Stimulated activated CD8-positive, alpha-beta memory T cell treated with anti-CD3 and anti-CD28 coated beads, Interleukin-4, amount 100 ng/mL, for 1 hour (primary cell): ENCODE measurements at places on chromosomes 7 and 10.

DNA sequence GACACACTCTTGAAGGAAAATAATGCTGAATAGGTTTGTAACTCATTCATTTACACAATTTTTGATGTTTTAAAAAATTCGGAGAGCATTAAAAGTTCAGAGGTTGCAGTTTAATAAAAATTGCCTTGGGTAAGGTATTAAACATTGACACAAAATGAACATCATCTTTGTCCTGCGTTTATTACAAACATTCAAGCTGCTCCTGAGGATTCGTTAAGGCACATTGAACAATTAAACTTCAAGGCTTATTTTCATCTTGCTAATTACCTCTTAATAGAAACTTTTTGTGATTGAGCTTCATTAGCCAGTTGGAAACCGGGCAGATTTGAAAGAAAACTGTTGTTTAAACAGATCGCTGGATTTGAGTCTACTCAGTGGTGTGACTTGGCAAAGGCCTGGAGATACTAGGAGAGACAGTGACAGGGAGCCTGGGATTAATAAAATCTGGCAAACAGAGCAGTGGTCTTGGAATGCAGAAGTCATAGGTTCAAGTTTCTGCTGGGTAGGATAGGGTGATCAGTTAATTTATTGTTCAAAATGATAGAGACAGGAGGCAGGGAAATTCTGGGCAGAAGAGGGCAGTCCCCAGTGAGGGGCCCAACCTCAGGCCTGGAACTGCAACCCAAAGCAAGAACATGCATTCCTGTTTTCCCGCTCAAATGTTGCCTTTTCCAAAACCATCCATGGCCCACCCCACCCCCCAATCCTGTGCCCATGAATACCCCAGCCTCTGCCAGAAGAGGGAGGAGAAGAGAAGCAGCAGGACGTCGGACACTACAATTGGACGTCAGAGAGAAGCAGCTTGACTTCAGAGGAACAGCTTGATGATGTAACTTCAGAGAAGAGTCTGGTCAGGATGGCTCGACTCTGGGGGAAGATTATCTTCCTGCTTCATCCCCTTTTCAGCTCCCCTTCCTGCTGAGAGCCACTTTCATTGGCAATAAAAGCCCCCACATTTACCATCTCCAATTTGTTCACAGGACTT is 43.5 kb upstream of the SLC35G1 start:
- no peak for DNase-seq

GRCh38 chr7:16989811-16990413 is 108.1 kb upstream of the AGR3 start:
- no peak for DNase-seq

DNA sequence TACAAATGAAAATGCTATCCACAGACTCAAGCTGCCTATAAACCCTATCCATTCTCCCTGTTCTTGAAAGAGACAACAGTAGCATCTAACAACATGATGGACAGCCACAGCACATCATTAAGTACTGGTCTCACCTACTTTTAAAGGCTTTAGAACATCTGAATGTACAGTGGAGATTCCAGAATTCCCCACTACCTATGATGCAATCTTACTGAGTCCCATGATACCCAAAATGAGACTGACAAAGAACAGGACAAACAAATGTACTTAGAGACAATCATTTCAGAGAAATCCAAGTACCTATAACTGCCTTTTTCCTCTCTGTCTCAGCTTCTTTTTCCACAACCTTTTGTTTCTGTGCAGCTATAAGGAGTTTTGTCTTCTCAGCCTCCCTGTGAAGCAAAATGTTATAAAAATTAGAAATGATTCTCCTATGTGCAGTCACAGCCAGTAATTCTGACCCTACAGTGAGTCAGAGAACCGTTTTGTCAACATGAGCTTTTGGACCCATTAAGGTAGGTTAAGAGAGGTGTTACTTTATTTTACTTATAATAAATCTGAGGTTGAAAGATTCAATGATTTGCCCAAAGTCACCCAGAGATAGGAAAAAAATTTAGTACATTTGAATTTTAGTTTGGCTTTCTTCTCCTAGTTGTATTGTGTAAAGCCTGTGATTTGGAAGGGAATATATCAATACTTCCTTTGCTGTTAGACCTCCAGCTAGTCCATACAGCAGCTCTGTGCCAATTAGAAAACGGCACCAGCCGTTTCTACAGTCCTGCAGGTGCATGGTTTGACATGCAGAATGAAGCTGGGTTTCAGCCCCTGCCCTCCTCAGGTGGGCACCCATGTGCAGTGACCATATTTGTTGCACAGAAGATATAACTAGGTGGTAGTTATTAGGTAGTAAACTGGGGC is 21.9 kb downstream of the ERLIN1 start:
- DNase-seq = no peak

DNA sequence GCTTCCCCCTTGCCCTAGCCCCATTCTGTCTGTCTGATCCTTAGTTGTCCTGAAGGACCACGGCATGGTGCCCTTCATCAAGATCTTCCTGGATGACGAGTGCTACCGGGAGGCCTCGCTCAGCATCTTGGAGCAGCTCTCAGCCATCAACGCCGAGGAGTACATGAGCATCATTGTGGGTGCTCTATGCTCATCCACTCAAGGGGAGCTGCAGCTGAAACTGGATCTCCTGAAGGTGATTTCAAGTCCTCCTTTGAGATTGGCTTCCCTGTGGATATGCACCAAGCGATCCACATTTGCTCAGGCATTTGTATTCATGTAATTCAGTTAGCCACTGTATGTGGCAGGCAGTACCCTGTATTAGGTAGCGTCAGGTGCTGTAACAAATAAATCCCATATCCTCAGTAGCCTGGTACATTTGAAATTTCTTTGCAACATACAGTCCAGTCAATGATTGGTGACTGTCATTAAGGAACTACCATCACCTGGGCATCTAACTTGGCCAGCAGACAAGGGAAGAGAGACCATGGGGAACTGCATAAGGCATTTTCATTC is 51.2 kb downstream of the WDFY4 start:
- no peak for DNase-seq

- DNase-seq = no peak
These were observed 122.5 kb downstream of the HIPK2 start for GRCh38 chr7:139655305-139655704.

GRCh38 chr10:131779661-131780394 is 121.0 kb upstream of the PPP2R2D start:
- DNase-seq = no peak

DNA sequence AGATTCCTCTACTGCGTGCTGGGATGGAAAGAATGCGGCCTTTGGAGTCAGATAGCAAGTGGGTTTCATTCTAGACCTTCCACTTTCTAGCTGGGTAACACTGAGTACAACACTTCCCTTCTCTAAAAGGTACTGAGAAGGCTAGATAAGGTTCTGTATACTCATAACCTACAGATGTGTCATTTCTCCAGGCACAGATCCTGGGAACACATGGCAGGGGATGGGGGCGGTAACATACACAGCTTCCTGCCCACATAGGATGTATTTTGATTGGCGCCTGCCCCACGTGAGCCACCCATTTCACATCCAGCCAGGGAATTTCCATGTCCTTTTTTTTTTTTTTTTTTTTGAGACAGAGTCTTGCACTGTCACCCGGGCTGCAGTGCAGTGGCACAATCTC is 31.8 kb downstream of the KLRG2 start:
- DNase-seq = no peak

- no peak for DNase-seq
These were observed 513 bp downstream of the ODAD2 start for GRCh38 chr10:27998178-27998953.

DNA sequence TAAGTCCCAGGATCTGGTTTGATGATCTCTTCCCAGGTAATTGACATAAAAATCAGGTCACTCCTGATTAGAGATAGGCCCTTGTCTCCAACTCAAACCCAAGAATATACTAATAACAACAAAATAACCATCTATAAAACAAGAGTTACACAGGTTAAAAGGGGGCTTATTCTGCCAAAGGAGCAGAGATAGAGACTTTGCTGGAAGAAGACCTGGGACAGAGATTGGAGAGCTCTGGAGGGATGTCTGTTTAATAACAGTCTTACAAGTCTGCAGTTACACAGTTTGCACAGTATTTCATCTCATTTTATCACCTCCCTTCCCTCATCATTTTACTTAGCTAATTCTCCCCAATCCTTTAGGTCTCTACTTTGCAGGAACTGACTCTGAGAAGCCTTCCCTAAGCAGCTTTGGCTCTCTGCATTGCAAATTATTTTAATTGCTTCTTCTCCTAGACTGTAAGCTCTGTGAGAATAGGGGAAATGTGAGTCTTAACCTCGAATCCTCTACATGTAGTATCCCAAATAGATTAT is 3.7 kb upstream of the ZNF438 start:
- DNase-seq = no peak

GRCh38 chr10:31884386-31884785 is 44.2 kb downstream of the ARHGAP12 start:
- DNase-seq = no peak

DNA sequence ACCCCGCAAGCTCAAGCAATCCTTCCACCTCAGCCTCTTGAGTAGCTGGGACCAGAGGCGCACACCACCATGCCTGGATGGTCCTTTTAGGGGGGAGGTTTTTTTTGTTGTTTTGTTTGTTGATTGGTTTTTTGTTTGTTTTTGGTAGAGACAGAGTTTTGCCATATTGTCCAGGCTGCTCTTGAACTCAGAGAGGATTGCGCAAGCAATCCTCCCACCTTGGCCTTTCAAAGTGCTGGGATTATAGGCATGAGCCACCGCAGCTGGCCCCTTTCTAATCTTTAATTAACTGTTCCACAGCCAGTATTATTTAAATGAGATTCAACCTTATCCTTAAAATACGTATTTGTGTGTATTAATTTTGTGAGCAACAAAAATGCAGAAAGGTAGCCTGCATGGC is 65.8 kb downstream of the SLC13A1 start:
- no peak for DNase-seq

GRCh38 chr7:97015279-97015678 is 9.4 kb downstream of the DLX5 start:
- no peak for DNase-seq

- no peak for DNase-seq
These were observed 247.3 kb downstream of the PARD3 start for GRCh38 chr10:34567659-34568253.

DNA sequence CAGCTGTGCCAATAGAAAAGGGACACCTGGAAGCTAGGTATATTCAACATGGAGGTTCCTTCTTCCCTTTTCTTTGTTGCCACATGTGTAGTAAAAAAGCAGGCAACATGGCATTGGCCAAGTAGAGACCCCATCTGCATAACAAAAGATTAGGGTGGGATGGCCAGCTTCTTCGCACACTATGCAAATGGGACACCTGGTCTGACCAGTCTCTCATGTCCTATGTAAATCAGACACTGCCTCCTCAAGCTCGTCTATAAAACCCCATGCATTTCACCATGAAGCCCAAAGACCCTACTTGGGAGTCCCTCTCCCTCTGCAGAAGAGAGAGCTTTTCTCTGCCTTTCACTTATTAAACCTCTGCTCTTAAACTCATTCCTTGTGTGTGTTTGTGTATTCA is 53.9 kb downstream of the MYL10 start:
- no peak for DNase-seq

- DNase-seq = no peak
These were observed 34.9 kb downstream of the FAM204A start for GRCh38 chr10:118307220-118307619.

GRCh38 chr10:54614072-54614471 is 187.0 kb downstream of the PCDH15 start:
- DNase-seq = no peak

GRCh38 chr10:80414142-80414895 is 6.0 kb downstream of the PRXL2A start:
- no peak for DNase-seq
